ENCODE measurements at places on chromosomes 16 and 17. TPM values are rescaled to one million over a fixed set of nuclear protein-coding genes. Genes with fewer than 3 reads are reported as not detected.

Gene GSPT1
- 112 TPM for total RNA-seq

Gene PRSS36
- 0.19 TPM for total RNA-seq

Gene ABCA9
- 0.15 TPM for total RNA-seq

Gene ABCC6
- total RNA-seq, result not detected

Gene SULT1A1
- 5.2 TPM for total RNA-seq

Gene MCRIP2
- 55.2 TPM for total RNA-seq
